ENCODE measurements at places on chromosomes 7 and 10.

GRCh38 chr7:67413670-67414069 lies 417.0 kb downstream of the TYW1 start:
- no peak for DNase-seq

DNA sequence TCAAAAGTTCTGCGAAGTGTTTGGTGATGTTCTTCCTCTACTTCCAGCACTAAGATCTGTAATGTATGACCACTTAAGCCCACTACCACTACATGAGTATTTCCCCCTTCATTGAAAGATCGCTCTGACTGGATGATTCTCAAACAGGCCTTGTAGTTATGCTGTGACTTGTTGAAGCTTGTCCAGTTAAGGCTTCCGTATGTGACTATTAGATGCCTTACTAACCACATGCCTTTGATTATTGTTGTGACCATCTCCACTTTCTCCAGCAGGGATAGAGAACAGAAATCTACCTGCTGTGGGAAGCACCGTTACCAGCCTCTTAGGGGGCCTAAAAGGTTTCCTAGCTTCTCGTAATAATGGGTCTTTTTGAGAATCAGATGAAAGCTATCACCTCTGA lies 81.1 kb downstream of the NOC3L start:
- no peak for DNase-seq

DNA sequence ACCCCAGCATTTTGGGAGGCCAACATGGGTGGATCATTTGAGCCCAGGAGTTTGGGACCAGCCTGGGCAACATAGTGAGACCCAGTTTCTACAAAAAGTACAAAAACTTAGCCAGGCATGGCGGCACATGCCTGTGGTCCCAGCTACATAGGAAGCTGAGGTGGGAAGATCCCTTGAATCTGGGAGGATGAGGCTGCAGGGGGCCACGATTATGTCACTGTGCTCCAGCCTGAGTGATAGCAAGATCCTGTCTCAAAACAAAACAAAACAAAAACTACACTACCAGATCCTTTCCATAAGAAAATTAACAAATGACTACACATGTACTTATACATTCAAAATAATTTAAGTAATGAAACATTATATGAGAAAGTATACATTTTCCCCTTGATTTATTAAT lies 116.4 kb upstream of the KLF6 start:
- DNase-seq, result no peak

- no peak for DNase-seq
These were observed 69.3 kb downstream of the SGMS1 start for GRCh38 chr10:50554376-50554994.

DNA sequence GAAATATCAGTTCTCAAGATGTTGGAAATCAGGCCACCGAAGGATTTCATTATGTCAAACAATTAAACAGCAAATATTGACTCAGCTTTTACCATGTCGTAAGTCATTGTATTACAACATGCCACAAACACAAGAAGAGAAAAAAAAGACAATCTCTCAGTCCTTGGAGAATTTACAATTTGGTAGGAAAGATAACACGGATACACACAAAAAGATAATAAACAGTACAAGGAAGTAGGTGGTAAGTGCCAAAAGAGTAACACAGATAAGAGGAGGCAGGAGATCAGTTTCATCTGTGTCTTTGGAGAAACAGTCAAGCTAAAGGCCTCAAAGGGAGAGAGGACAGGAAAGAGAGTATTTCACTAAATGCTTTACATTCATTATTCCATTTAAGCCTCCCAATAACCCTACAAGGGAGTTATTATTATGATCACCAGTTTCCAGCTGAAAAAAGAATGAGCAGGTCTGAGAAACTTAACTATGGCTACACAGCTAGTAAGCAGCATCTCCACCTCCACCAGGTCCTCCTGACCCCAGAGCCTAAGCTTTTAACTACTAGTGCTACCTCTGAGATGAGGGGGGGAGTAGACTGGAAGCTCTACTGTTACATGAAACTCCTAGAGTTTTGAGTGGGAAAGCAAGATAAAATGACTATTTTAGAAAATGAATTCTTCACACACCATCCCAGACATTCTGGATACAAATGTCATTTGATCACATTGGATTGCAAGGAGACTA lies 13.9 kb upstream of the DNAJC1 start:
- no peak for DNase-seq

- DNase-seq, result peak; percentile 53
These were observed 92.9 kb downstream of the CPED1 start for GRCh38 chr7:121081327-121081936.

DNA sequence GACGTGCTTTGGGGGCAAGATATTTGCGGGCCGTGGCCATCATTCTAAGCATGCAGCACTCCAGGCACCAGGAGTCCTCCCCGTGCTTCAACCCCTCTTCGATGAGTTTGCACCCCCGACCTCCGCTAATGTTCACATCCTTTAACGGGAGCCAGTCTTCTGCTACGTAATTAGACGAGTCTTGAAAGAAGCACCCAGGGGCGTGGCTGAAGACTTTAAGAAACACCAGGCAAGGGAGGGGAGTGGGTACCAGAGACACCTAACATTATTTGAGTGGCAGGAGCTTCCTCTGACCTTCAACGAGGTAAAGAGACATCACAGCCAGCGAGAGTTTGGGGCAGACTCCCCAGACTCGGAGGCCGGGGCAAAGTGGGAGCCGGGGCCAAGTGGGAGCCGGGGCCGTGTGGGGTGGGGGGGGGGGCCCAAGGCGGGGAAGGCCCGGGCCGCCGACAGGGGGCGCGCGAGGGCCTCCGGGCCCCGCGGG lies 31.1 kb upstream of the TOMM7 start:
- DNase-seq, result no peak

DNA sequence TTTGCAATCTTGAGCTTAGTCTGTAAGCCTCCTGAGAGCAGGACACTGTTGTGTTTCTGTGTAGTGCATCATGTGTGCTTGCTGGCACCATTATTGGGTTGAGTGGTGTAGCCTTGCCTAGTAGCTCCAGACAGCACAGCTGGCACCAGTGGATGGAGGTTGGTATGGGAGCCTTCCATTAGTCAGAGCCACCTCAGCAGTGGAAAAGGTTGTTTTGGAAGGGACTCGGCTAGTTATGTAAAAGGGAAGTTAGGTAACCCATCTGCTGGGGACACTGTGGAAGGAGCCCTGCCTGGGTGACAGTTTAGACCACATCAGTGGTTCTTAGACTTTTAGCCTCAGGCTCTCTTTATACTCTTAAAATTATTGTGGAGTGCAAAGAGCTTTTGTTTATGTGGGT lies 16.3 kb downstream of the MINDY4 start:
- no peak for DNase-seq
